ENCODE measurements at places on chromosomes 3 and 15. TPM values are rescaled to one million over a fixed set of nuclear protein-coding genes. Genes with fewer than 3 reads are reported as not detected.

Gene THSD4
- 15.8 TPM for polyA plus RNA-seq

Gene CHRNA7
- polyA plus RNA-seq: 1.5 TPM

Gene NLGN1
- polyA plus RNA-seq: not detected

Gene MME
- not detected for polyA plus RNA-seq

GRCh38 chr3:13018043-13018451 is 55.2 kb downstream of the IQSEC1 start:
- DNase-seq: no peak

- DNase-seq: no peak
Observed at GRCh38 chr3:98525494-98525893, 2.8 kb upstream of the CLDND1 start.

- no peak for DNase-seq
Observed at GRCh38 chr15:27414168-27414870, 443.3 kb downstream of the GABRG3 start.

Measured in A549 (cell line).